ENCODE measurements at places on chromosomes 4 and X.

DNA sequence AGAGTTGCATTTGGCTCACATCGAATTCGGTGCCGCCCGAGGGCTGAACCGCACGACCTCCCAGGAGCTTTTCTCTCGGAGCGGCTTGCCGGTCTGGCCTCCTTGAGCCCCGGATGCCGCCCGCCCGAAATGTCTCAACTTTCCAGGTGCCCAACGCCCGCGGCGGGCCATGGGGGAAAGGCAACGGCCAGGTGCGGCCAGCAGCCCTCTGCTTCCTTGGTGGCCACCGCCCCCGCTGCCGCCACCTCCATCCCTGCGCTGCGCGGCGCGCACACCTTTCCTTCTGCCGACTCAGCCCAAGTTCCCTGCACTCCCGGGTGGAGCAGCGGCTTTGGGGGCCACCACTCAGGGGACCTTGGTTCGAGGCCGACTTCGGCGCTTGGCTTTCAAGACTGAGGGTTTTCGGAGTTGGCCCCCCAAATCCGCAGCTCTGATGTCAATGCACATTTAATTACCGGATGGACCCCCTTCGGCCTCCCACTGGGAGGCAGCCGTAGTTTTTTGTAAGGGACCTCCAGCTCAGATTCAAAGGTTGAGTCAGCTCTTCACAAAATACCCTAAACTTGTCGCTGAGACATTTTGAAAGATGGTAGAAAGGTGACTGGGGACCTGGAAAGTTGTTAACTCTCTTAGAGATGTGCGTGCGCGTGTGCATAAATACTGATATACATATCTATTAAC is 1.1 kb downstream of the AFF2 start:
- no peak for DNase-seq

GRCh38 chr4:173168396-173169177 is at the start of gene GALNT7:
TSS of gene GALNT7 (plus strand) at chr4:173168811. CDS start at chr4:173168836, 25 bp downstream.
- peak; percentile 59 for DNase-seq

- DNase-seq = no peak
Measured at GRCh38 chr4:134072137-134072536, 129.5 kb downstream of the PABPC4L start.

GRCh38 chr4:79163981-79164490 is 161.8 kb downstream of the NAA11 start:
- no peak for DNase-seq

GRCh38 chr4:171612907-171613306 is 200.3 kb upstream of the GALNTL6 start:
- DNase-seq = no peak

GRCh38 chr4:102328045-102328444 is 17.2 kb downstream of the SLC39A8 start:
- no peak for DNase-seq

DNA sequence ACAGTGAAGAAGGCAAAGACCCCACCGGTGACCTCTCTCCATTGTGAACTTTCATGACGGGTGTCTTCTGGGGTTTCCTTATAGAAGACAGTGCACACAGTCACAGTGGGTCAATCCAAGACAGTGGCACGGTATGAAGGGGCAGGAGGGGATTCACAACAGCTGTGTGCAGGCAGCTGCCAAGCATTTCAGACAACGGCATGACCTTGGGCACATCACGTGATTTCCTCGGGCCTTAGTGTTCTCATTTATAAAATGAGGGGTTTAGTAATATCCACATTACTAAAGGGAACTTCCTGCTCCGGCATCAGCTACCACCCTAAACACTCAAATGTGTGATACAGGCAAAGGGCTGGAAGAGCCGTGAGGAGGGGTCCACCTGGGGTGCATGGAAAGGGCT is 42.9 kb downstream of the RBM47 start:
- no peak for DNase-seq

DNA sequence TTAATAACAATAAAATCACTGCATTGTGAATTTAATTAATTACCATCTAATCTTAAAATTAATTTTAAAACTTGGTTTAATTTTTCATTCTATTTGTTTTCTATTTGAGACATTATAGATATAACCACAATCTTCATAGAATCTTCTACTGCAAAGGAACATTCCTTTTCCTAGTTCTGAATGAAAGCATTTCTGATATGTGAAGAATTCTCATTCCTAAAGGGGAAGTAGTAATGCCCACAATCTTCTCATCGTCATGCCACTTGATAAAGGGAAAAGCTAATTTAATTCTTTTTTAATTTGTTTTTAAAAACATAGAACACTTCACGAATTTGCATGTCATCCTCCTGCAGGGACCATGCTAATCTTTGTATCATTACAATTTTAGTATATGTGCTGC is 23.7 kb downstream of the MGARP start:
- no peak for DNase-seq

DNA sequence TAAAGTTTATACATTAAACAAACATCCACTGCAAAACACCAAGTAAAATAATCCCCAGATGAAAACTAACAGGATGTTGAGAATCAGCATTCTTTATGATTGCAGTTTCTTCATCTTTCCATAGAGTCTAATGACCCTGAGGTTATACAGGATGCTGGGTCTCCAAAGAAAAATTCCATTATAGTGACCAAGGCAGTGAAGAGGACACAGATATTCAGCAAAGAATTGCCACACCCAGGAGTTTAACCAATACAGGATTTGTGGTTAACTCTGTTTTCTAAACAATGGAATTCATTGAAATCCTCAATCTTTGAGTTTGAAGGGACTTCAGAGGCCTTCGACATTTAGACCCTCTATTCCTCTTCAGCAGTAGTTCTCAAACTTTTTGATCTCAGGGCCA is 76.2 kb upstream of the ESX1 start:
- no peak for DNase-seq

DNA sequence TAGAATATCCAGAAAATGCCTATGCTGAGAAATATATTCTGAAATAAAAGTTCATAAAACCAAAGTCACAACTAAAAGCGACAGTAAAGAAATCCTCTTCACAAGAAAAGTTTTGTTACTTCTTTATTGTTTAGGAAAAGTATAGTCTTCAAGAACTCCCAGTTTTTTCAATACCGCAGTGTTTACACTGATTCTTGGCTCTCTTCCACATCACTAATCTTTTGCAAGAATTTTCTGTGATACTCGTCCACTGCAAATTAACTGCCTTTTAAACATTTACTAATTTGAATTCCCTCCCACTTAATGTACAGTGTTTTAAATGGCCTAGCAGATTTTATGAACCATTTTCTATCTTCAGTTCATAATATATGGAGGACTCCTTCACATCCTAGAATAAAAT is 65.1 kb downstream of the HPGDS start:
- no peak for DNase-seq
